ENCODE measurements at places on chromosomes 11 and 22.

DNA sequence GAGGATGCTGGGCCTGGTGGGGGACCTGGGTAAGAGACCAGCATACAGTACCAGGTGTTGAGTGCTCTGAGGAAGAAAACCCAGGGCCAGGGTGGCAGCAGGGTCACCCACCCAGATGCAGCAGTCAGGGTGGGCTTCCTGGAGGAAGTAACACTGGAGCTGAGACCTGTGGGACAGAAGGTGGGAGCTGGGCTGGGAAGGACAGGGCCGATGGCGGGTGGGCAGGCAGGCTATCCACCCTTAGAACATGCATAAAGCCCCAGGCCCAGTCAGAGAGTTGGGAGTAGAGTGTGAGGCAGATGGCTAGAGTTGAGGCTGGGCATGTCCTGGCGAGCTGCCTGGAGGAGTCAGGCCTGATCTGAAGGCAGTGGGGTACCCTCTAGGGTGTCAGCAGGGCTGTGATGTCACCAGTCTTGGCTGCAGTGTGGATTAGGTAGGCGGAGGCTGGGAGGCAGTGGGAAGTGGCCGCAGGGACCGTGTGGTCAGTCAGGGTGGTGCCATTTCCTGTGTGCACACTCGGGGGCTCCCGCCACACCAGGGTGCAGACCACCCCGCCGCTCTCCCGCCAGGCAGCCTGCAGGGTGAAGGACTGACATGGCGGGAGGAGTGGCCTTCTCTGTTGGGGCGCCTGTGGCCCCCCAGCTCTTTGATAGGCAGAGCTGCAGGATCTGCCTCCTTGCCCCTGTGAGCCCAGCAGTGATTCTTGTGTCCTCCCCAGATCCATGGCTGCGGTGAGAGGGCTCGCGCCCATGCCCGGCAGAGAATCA lies 35.3 kb downstream of the IGHMBP2 start:
- peak; percentile 8 for DNase-seq

DNA sequence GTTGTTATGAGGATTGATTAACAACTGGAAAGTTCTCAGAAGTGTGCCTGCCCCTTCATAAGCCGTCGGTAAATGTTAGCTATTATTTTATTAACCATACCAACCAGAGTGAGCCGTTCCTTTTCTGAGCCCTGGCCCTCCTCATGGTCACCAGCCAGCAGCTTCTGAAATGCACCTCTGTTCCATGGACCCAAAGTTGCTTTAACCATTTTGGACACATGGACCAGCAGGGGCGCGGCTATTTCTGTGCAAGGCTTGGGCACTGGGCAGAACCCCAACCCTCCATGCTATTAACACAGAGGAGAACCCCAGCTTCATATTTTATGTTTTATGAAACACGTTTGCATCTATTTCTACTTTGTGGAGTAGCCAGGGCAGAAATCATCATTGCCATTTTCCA lies 18.6 kb upstream of the SCGB1A1 start:
- DNase-seq, result no peak

DNA sequence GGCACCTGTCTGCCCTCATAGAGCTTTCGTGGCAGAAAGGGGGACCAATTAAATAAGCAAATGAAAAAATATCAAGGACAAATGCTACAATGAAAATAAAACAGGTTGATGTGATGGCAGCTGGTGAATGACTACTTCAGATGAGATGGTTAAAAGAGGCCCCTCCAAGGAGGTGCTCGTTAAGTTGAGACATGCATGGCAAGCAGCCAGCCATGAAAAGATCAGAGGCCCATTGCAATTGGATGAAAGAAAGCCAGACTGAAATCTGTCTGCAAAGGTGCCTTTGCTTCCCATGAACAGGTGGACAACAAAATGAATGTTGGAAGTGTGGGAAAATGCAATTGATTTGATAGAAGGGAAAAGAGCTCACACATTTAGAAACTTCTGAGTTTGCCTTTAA lies 848 bp upstream of the TRPC6 start:
- no peak for DNase-seq

DNA sequence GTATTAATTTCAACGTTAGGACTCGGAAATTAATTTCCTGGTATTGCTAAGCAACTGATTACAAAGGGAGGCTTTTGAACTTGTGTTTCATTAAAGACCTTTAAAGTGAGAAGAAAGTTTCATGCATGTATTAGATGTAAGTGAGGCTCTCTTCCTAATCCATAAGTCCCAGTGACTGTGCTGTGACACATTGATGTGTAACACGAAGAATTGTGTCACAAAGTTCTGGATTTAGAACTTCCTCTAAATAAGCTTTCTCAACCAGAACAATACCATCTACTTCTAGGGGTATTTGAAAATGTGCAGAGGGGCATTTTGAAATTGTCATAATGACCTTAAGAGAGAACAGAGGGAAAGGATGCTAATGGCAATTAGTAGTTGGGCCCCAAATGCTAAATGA lies 14.4 kb downstream of the DCUN1D5 start:
- peak; percentile 79 for DNase-seq

DNA sequence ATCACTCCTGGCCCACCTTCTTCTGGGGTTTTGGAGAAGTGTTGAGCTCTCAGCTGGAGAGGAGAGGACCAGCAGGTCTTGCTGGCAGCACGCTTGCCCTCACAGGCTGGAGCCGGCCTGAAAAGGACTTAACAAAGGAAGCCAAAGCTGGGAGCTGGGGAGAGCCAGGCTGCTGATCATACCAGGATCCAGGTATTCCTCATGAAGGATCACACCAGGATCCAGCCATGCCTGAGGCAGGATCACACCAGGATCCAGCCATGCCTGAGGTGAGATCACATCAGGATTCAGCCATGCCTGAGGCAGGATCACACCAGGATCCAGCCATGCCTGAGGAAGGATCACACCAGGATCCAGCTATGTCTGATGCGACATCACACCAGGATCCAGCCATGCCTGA lies 17.0 kb downstream of the MRGPRD start:
- DNase-seq, result no peak

GRCh38 chr11:111674941-111675340 lies 72.7 kb downstream of the SIK2 start:
- DNase-seq, result no peak

GRCh38 chr22:40875111-40875510 lies 13.2 kb upstream of the DNAJB7 start:
- DNase-seq, result no peak

DNA sequence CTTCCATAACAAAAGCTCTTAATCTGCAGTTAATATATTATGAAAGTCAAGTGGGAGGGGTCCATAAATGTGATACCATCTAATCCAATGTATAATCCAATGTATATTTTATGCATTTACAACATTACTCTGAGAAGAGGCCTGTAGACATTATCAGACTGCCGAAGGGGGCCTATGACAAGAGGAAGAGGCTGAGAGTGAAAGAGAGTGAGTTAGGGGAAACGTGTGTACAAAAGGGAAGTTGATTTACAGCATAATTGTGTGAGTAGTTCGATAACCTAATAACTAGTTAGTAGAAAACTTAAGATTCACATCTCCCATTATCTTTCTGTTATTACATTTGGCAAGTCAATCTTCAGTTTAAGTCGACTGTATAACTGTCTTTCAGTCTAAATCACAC lies 86.6 kb downstream of the DDX10 start:
- DNase-seq, result no peak

- DNase-seq, result peak; percentile 20
Measured at GRCh38 chr11:75946531-75947530, 131.8 kb downstream of the UVRAG start.

- no peak for DNase-seq
Measured at GRCh38 chr11:119816660-119817059, 87.7 kb upstream of the NECTIN1 start.

DNA sequence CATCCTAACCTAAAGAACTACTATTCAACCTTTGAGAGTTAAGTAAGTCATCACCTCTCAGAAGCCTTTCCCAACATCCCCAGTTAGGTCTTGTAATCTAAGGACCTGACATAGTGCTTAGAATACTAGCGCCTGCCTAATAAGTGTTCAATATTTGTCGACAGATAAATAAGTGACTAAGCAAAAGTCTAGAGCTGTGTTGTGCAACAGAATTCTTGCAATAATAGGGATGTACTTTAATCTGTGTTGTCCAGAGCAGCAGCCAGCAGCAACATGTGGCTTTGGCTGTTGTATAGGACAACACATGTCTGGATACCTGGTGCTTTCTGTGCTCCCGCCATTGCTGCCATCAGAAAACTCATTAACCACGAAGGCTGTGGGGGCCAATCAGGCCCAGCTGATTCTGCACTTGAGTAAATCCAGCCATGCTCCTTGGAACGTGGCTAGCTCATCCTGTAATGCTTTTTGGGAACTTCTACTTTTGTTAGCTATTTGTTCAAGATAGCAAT lies 66.8 kb upstream of the NTM start:
- no peak for DNase-seq

- DNase-seq, result no peak
Measured at GRCh38 chr22:27962268-27963044, 43.4 kb upstream of the PITPNB start.

DNA sequence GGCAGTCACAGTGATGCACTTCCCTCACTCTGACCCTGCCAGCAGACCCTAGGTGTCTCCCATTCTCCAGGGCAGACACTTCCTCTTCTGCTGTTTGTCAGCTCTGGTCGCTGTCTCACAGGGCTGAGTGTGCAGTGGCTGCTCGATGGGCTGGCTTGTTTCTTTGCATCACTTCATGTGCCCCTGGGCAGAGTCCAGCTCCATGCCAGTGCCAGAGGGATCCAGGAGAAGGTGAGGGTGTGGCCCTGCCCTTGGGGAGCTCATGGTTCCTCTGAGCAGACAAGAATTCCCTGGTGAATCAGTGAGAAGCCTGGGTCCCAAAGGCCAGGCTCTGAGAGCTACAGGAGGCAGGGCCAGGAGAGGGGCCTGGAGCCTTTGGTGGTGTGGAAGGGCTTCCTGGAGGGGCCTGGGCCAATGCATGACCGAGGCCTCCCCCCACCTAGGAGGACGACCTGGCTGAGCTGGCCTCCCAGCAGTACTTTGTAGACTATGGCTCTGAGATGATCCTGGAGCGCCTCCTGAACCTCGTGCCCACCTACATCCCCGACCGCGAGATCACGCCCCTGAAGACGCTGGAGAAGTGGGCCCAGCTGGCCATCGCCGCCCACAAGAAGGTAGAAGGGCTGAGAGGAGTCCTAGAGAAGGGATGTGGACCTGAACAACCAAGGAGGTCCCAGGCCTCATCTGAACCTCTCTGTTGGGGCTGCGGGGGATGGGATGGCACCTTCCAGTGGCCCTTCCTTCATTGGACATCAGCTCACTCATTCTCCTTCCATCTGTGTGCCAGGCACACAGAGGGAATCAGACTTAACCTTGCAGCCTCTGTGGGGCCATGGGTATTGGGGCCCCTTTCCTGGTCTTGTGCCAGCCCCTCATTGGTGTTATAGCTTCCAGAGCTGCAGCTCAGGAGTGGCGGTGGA lies 66.1 kb downstream of the MYO7A start:
- DNase-seq, result no peak

DNA sequence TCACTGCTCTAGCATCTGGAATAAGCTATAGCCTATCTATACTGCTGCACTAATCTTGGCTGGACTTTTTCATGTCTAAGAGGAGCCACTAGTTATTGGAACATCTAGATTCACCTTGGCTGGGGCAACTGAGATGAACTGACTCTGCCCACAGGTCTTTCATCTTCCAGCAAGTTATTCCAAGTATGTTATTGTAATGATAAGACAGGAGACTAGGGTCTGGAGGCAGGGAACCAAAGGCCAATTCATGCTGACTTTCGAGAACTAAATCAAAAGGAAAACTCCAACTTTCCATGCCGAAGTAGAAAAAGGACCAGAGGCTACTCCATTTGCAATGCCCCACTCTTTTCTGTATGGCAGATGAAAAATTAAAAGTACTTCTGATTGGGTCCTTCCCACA lies 1243.0 kb upstream of the RAG2 start:
- DNase-seq, result no peak

DNA sequence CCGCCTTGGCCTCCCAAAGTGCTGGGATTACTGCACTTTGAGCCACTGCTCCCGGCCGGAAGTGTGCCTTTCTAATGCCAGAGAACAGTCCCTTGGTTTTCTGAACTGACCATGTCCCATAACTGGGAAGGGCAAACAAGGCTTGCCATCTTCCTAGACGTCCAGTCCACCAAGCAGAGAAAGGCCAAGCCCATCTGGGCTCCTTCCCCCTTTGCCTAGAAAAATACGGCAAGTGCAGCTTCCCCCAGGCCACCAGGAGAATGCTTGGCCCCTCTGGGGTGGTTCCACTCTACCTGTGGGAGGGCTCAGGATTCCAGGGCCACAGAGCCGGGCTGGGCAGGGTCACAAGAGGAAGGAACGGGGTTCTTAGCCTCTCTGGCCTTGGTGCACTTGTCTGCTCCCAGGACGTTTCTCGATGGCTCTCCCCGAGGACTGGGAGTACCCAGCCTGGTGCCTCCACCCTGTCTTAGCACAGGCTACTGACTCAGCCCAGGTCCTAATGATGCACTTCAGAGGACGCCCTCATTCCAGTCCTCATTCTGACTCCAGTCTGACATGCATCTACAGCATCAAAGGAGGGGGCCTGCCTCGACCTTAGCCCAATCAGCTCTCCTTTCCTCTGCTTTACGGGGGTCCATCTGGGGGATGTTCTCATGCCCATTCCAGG lies 1.2 kb downstream of the USP2 start:
- no peak for DNase-seq

- DNase-seq, result no peak
Measured at GRCh38 chr11:114705280-114706024, 27.1 kb downstream of the NXPE2 start.

- no peak for DNase-seq
Measured at GRCh38 chr11:12116425-12117032, 6.1 kb downstream of the MICAL2 start.

- DNase-seq, result no peak
Measured at GRCh38 chr11:127962416-127962815, 624.9 kb downstream of the ETS1 start.

DNA sequence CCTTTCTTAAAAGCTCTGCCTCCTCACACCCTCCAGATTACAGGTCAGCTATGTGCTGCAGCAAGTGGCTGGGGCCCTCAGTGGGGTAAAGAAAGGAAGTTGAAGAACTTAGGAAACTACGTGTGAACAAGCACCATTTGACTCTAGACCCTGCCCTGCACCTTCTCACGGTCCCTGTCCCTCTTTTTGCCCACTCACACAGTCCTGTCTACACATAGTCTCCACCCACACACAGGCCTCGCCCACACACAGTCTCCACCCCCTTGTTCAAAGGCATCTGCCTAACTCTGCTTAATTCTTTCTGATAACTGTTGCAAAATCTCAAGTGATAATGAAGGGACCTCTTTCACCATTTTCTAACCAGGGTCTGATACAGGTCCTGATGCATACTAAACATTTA lies 59.0 kb downstream of the TMPRSS5 start:
- no peak for DNase-seq

Data from inflammatory macrophage treated with lipopolysaccharide for 4 hours (primary cell).